Left kidney (tissue), 8 donors: ENCODE measurements at places on chromosomes 3 and 15.

DNA sequence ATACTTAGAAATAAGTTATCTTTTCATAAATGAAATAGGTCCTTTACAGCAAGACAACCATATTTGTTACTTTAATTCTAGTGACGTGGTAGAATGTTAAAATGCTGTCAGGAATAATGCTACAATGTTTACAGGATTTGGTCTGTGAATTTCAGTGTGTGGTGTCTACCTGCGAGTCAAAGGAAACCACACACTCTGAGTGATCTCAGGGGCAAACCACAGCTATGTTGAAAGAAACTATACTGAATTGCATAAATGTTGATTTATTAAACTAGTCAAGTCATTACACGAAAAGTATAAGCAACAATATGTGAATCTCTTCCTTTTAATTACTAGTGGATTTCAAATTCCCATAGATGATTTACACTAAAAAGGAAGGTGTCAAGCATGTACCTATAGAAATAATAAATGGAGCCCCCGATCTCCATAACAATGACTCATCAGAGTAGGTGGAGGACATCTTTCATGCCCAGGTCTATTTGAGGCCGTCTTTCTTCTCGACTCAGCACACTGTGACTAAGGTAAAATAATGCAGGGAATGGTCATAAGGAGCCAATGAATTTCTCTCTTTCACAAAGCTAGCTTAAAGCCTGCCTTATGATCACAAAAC lies 463.0 kb downstream of the ERC2 start:
- no peak for DNase-seq

GRCh38 chr15:71888797-71889196 lies 78.4 kb downstream of the NR2E3 start:
- no peak for DNase-seq

GRCh38 chr3:149579838-149580542 lies 77.8 kb downstream of the WWTR1 start:
- DNase-seq, result no peak

GRCh38 chr3:27666272-27666671 lies 55.9 kb downstream of the EOMES start:
- no peak for DNase-seq

- DNase-seq, result no peak
These were observed 69.2 kb downstream of the DCUN1D1 start for GRCh38 chr3:182910936-182911781.
